Naive thymus-derived CD8-positive, alpha-beta T cell (primary cell): ENCODE measurements at places on chromosomes 7 and 10. TPM values are rescaled to one million over a fixed set of nuclear protein-coding genes. Genes with fewer than 3 reads are reported as not detected.

GRCh38 chr10:130958981-130959751 is 352.4 kb downstream of the TCERG1L start:
- no peaks in the 10 kb centered on the region for H3K27me3 ChIP-seq
- no peak overlapping the region for H3K27ac ChIP-seq
- no peak for DNase-seq
- H3K4me1 ChIP-seq = no peaks in the 10 kb centered on the region

DNA sequence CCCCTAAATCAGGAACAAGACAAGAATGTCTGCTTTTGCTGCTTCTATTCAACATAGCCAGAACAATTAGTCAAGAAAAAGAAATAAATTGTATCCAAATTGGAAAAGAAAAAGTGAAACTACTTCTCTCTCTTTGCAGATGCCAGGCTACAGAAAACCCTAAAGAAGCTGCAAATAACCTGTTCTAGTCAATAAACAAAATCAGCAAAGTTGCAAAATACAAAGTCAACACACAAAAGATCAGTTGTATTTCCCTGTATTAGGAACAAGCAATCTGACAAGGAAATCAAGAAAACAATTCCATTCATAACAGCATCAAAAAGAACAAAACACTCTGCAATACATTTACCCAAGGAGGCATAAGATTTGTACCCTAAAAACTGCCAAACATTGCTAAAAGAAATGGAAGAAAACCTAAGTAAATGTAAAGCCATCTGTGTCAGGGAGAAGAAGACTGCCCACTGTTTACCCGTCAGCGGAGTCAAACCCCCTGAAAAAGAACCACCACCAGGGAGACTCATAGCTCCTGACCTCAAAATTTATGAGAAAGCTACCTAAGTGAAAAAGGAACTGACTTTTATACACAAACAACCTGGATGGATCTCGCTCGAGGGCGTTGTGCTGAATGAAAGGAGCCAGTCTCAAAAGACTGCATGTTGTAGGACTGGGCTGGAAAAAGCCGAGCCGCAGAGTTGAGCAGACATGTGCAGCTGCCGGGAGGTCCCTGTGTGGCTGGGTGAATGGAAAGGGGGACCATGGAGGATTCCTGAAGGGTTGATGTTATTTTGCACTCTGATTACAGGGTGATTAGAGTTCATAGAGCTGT is 263.1 kb downstream of the MAD1L1 start:
- no peak overlapping the region for H3K4me3 ChIP-seq
- no peak for DNase-seq
- peaks cover 16% of the 10 kb centered on the region for H3K4me1 ChIP-seq
- H3K36me3 ChIP-seq = peaks cover 13% of the 10 kb centered on the region
- peak overlapping the region; percentile 81 for H3K27ac ChIP-seq

DNA sequence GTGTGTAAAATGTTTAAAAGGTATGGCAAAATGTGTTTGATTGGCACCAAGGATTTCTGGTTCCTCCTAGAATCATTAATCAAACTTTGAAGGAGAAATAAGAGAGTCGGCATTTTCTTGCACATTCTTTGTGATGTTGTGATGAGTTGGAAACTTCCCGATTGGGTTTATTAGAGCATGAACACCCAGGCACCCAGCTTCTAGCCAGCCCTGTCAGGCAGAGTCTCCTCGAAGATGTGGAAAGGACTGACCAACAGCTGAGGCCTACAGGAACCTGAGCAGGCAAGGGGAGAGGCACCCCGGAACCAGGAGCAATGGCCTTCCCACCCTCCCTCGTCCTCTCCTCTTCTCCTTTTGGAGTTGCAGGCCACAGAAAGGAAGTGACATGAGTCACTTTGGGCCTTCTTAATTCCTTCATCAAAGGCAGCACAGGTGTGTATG is 68.7 kb downstream of the EGFR start:
- H3K27ac ChIP-seq = no peak overlapping the region
- peaks cover 10% of the 10 kb centered on the region for H3K4me1 ChIP-seq
- H3K36me3 ChIP-seq = no peaks in the 10 kb centered on the region

DNA sequence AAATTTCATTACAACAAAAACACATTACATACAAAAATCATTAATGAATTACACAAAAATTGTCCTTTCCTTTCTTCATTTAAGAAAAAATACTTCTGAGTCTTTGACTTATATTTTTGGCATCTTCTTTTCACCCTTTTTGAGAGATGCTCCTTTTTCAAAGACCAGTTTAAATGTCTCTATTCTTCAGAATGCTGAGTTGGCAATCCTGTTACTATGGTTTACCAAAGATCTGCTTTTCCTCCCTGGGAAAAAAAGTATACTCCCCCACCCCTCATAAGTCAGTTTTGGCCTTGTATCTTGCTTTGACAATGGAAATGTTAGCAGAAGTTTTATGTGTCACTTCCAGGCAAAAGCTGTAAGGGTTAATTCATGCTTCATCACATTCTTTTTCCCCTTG is 198.4 kb upstream of the GRM3 start:
- peaks cover 3% of the 10 kb centered on the region for H3K27me3 ChIP-seq
- H3K4me1 ChIP-seq = no peaks in the 10 kb centered on the region
- no peak for DNase-seq
- H3K27ac ChIP-seq = no peak overlapping the region
- no peak overlapping the region for H3K4me3 ChIP-seq
- no peaks in the 10 kb centered on the region for H3K36me3 ChIP-seq

NRF1 gene
- total RNA-seq = 44.3 TPM
